ENCODE measurements at places on chromosomes 7 and 10. TPM values are rescaled to one million over a fixed set of nuclear protein-coding genes. Genes with fewer than 3 reads are reported as not detected.

The RARRES2 gene
- 2.4 TPM for total RNA-seq

The IRF5 gene
- 76.5 TPM for total RNA-seq

The SPDYE6 gene
- not detected for total RNA-seq

The ASZ1 gene
- total RNA-seq: not detected

The PTN gene
- total RNA-seq: not detected

The CAMK2B gene
- under 0.01 TPM for total RNA-seq

The CLRN3 gene
- not detected for total RNA-seq

The FAM13C gene
- total RNA-seq: not detected

The A1CF gene
- total RNA-seq: not detected

GRCh38 chr10:48600645-48601505 lies 4.0 kb downstream of the ARHGAP22 start:
- DNase-seq: no peak

DNA sequence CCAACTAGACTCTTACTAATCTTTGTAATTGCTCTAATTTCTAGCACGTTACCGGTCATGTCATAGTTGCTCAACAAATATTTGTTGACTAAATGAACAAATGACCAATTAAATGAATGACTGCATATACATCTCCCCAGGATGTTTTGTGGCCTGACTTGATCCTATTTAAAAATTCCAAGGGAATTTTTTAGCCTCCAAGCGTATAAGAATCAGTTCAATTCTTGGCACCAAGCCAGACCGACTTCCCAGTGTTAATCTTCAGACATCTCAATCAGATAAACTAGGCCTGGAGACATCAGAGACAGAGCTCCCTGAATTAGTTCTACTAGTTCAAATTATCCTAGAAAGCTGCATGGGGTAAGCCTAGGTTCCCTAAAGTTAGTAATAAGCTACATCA lies 96.0 kb downstream of the GSAP start:
- no peak for DNase-seq

DNA sequence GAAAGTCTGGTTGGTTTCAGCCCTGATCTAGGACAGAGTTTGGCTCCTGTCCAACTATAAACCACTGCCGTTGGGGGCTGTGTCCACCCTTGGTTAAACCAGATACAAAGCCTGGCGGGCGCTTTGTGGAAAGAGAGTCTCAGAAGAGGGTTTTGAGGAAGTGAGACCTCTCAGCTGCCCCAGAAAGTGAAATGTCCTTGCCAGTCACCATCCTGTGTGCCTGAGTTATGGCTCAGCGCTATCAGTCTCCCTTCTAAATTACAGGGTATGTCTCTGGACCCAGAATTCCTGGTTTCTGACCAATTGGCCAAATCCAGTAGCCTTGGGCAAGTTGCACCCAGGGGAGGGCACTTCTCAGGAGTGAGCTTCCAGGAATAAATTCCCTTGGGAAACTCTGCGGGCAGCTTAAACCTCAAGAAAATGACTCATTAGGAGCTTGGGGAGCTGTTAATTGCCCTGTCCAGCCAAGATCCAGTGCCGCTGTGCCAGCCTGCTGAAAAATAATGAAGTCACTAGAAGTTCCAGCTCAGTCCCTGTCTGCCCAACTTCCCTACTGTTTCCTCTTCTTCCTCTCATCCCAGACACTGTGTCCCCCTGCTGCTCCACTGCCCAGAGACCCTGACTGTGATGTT lies 66.7 kb upstream of the PDZD8 start:
- DNase-seq: no peak

- DNase-seq: no peak
These were observed 116.3 kb downstream of the RNLS start for GRCh38 chr10:88466786-88467185.

GRCh38 chr10:5862360-5862961 lies 27.2 kb downstream of the ANKRD16 start:
- DNase-seq: no peak

DNA sequence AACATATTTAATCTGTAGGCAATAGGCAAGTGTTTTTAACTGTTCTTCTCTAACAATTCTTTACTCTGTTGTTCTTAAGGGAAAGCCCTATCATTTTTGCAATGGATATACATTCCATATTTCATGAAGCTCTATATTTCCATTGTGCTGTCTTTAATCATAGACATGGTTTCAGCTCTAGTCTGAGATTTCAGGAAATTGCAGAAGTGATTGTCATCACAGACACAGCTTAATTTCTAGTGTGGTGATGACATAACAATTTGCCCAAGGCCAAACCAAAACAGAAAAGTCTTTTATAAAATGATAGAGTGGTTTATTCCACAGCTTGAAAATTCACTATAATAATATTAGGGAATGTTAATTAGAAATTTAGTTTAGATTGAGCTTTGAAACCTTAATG lies 494.1 kb upstream of the SEMA3A start:
- no peak for DNase-seq

DNA sequence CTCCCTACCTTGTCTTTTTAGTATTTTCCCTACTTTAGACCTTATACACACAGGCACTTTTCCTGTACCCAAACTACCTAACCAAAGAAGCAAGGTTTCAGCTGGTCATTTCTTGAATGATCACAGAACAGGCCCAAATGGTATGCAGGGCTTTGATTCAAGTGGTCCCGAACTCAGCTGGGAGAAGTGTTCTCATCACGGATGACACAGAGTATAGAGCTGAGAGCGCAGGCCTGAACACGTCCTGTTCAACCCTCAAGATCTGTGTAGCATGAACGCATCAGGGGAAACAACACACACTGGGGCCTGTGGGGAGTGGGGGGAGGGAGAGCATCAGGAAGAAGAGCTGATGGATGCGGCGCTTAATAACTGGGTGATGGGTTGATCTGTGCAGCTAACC lies 318.2 kb downstream of the SFMBT2 start:
- DNase-seq: no peak

DNA sequence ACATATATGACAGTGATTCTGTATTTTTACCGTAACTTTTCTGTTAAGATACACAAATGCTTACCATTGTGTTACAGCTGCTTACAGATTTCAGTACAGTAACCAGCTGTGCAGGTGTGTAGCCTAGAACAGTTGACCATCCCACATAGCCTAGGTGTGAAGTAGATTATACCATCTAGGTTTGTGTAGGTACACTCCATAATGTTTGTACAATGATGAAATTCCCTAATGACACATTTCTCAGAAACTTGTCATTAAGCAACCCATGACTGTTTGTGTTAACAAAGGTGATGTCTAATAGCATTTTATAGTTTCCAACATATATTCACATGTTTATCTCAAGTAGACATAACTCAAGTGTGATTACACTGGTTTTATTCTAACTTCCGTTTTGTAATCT lies 218.5 kb downstream of the PLXDC2 start:
- DNase-seq: no peak

DNA sequence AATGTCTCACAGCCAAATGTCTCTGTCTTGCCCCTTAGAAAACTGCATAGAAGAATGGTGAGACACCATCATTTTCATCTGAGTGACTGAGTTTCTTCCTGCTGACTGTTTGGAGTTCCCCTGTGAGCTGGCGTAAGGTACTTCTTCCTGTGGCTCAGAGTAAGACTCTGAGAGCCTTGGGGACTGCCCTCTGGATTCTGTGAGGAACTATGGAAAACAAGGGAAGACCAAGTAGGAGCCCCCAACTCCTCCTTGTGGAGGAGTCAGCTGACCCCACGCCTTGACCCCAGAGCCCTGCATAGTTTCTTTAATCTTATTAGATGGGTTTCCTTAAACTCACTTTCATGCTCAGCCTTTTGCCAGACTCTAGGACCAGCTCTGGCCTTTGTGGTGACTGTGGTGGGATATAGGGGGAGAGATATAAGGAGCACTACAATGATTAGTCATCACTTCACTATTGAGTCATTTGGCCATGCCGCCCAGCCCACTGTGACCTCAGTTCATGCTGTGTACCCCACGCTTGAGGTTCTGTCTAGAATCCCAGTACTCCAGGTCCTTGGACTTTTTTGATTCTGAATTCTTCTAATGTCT lies 51.8 kb upstream of the FAM133B start:
- peak; percentile 60 for DNase-seq

DNA sequence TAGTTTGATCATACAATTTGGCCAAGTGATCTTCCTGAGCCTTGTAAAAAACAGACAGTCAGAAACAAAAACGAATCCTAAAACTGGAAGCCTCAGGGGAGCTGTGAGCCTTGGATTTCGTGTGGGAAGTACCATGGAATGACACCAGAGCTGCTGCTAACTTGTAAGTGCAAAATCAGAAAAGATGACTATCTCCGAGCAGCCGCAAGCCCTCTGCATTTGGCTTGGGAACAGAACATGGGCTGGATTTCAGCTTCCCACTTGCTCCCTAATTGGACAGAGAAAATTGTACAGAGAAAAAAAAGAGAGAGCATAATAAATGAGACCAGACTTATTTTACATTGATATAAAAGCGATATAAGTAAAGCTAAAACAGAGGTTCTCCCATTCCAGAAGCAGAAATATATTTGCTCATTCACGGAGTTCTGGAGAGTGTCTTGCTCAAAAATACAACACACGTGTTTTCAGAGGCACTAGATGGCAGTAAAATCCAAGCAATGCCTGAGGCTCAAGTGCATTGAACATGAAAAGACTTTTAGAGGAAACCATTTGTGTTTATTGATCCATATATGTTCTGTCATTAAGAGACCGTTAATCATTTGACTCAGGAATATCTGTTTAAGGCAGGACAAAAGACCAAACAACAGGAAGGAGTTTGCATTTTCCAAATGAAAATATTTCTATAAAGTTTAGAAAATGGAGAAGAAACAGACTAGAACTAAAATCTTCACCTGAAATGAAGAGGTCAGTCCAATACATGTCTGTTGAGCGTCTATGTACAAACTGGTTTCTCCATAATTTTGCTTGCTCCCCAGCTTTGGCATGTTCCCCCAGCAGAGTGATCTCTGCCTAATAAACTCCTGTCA lies 78.3 kb upstream of the SLC26A5 start:
- peak; percentile 27 for DNase-seq

DNA sequence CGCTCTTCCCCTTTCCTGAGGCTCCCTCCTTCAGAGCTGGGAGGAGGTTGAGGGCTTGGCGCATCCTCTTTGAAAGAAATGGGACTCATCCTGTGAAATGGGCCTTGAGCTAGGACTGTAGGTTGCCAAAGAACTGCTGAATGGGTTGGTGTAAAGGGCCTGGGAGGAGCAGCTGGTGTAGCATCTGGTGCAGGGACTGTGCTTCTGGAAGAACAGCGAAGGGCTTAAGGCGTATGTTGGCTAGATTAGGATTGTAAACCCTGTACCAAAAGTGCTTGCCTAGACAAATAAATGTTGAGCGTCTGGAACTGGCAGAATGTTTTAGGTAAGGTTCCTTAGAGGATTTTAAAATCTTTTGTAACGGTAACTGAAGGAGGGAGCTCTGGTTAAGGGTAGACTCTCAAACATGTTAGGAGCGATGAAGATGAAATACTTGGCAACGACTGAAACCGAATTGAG lies 563 bp downstream of the STAM start:
- no peak for DNase-seq

GRCh38 chr7:31466036-31466435 lies 47.9 kb upstream of the ITPRID1 start:
- no peak for DNase-seq

- DNase-seq: no peak
These were observed 384.9 kb downstream of the PLXNA4 start for GRCh38 chr7:132191418-132191817.

DNA sequence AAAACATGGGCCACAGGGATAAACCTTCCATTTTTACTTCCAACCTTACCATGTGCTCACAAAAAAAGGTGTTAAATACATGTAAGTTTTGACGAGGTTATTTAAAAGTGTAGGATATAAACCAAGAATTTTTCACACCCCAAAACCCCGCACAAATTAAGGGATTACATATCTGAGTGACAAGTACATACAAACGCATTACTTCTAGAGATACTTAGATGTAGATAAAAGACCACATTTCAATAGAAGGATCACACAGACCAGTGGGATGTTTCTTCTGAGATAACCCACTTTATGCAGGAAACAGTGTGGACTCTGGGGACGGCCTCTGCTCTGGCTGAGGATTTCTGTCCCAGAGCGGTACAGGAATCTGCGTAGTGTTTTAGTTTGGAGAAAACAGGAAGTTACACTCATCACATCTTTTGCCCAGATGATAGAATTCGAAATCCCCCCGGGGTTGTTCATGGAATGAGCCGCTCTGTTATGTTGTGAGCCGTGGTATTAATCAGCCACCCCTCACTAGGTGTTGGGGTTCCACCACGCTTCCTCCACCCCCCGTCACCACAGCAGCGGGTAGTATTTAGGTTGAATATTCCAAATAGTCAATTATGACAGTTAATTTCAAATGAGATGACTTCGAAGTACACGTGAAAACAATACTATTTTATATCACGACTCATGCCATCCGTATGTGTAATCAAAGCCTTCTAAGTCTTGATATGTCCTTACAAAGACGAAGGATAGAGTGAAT lies 1.3 kb upstream of the CUL1 start:
- DNase-seq: peak; percentile 39

- DNase-seq: no peak
These were observed 25.7 kb downstream of the MYO3A start for GRCh38 chr10:25959540-25960232.

GRCh38 chr10:98085238-98085637 lies 49.2 kb upstream of the R3HCC1L start:
- no peak for DNase-seq

- DNase-seq: no peak
These were observed 134.2 kb upstream of the NEBL start for GRCh38 chr10:21031232-21031795.

DNA sequence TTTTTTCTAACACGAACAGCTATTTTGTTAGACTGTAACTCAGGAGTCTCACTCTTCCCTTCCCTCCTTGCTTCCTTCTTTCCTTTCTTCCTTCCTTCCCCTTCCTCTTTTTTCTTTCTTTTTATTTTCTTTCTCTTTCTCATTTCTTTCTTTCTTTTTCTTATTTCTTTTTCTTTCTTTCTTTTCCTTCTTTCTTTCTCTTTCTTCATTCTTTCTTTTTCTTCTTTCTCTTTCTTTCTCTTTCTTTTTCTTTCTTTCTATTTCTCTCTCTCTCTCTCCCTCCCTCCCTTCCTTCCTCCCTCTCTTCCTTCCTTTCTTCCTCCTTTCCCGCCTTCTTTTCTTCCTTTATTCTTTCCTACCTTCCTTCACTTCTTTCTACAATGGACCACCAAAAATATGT lies 1443.0 kb upstream of the LRRTM3 start:
- no peak for DNase-seq

GRCh38 chr7:55912748-55913158 lies 25.5 kb downstream of the ZNF713 start:
- DNase-seq: no peak

GRCh38 chr10:15293862-15294842 lies 76.9 kb downstream of the FAM171A1 start:
- no peak for DNase-seq

GRCh38 chr10:82961864-82962263 lies 1086.9 kb downstream of the NRG3 start:
- no peak for DNase-seq

- peak; percentile 74 for DNase-seq
These were observed 56.0 kb upstream of the CHST15 start for GRCh38 chr10:124149189-124150042.

GRCh38 chr10:121157998-121158397 lies 306.8 kb downstream of the WDR11 start:
- DNase-seq: peak; percentile 44
